ENCODE measurements at places on chromosomes 3 and 15.

GRCh38 chr3:74617776-74618175 is 3.3 kb upstream of the CNTN3 start:
- DNase-seq: no peak

- DNase-seq: no peak
Measured at GRCh38 chr3:149618151-149619123, 39.4 kb downstream of the WWTR1 start.

GRCh38 chr3:174854987-174855386 is 4.1 kb upstream of the NAALADL2 start:
- DNase-seq: no peak

DNA sequence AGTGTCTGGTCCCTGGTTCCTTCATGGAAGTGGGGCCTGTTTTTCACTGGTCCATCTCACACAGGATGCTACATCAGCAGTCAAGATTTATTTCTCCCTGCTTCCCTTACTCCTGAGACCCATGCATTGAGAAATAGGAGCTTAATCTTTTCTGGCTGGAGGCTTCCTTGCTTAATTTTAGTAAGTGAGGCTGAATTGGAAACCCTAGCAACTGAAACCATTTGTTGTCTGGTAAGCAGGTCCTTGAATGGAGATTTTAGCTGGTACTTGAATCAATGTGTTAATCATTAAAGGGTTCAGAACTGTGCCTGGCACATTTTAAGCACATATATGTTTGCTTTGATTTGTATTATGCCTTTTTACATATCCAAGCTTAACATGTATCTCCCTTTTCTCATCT is 20.2 kb upstream of the MEF2A start:
- no peak for DNase-seq

GRCh38 chr3:125231895-125232294 is 19.3 kb upstream of the SLC12A8 start:
- no peak for DNase-seq

- no peak for DNase-seq
Measured at GRCh38 chr3:94225148-94225865, 162.4 kb downstream of the NSUN3 start.

DNA sequence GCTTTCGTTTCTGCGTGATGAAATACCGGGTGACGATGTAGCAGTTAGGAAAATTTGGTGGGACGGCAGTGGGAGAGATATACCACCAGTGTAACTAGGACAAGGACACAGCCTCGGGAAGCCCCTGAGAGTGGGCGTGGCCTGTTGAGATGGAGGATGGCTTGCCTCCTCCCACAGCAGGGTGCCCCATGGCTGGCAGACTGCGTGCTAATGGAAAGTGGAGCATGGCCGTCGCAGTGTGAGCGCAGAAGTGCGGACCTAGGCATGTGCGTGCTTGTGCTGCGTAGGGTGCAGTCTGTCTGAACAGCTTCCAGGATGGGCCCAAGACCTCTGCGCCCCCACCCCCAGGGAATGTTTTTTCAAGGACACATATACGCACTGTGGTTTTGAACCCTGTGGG is 56.8 kb downstream of the CHDH start:
- no peak for DNase-seq

GRCh38 chr3:148932972-148933371 is 58.4 kb upstream of the GYG1 start:
- DNase-seq: no peak
